Mesenchymal stem cell (in vitro differentiated cells and primary cell): ENCODE measurements at places on chromosomes 5 and 9.
A peak's percentile ranks its signal among the peaks of the same experiment; 100 is the strongest.

- no peaks in the 10 kb centered on the region for H3K36me3 ChIP-seq
- no peak overlapping the region for H3K27ac ChIP-seq
- no peak for DNase-seq
- H3K4me3 ChIP-seq = no peak overlapping the region
- H3K27me3 ChIP-seq = no peaks in the 10 kb centered on the region
These were observed 439.5 kb downstream of the ACTL7B start for GRCh38 chr9:108416324-108416723.

DNA sequence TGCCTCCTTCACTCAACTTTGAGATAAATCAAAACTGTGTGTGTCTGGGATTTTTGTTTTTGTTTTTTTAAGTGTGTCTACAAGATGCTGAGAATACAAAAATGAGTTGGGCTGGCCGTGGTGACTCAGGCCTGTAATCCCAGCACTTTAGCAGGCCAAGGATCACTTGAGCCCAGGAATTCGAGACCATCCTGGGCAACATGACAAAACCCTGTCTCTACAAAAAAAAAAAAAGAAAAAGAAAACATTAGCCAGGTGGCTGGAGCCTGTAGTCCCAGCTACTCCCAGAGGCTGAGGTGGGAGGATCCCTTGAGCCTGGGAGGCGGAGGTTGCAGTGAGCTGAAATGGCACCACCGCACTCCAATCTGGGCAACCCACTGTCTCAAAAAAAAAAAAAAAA is 21.0 kb downstream of the HNRNPK start:
- no peaks in the 10 kb centered on the region for H3K27me3 ChIP-seq
- H3K36me3 ChIP-seq = peaks cover 7% of the 10 kb centered on the region
- H3K27ac ChIP-seq = peak overlapping the region; percentile 71
- peaks cover 6% of the 10 kb centered on the region for H3K4me1 ChIP-seq
- no peak overlapping the region for H3K4me3 ChIP-seq
- DNase-seq = peak; percentile 76

- H3K4me1 ChIP-seq = no peaks in the 10 kb centered on the region
- H3K4me3 ChIP-seq = no peak overlapping the region
- no peak for DNase-seq
- no peaks in the 10 kb centered on the region for H3K27me3 ChIP-seq
- H3K36me3 ChIP-seq = no peaks in the 10 kb centered on the region
These were observed 19.7 kb upstream of the GAS1 start for GRCh38 chr9:86966852-86967511.

DNA sequence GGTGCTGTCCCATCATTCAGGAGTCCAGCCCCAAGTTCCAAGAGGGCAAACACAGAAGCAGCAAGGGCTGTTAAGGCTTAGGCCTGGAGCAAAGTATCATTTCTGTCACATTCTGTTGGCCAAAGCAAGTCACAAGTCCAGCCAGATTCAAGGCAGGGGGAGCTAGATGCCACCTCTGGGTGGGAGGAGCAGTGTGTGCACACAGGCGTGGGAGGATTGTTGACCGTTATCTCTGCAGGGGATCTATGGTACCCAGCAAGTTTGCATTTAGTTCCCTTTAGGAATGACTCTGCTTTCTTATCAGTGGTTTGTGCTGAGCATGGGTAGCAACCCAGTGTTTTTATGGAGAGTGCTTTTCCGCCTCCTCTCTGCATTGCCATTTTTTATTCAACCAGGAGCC is 278.9 kb downstream of the NR3C1 start:
- DNase-seq = no peak
- no peaks in the 10 kb centered on the region for H3K27me3 ChIP-seq
- peaks cover 2% of the 10 kb centered on the region for H3K36me3 ChIP-seq
- H3K27ac ChIP-seq = no peak overlapping the region
- H3K4me1 ChIP-seq = no peaks in the 10 kb centered on the region

DNA sequence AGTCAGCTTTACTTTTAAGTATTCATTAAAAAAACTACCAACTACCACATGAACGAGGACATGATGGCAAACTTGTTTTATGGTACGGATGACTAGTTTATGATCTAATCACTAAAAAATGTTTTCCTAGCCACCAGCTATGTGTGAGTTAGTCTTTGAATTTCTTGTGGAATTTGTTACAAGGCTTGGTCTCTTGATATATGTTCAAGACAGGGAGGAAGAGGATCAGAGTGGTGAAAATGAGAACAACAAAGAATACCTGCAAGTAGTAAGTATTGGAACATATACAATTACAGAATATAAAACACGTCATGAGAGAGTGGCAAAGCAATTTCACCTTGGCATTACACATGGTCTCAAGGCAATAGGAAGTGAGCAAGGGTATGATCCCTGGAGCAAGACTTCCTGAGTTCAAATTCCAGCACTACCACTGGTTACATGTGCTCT is 548.6 kb upstream of the TLE4 start:
- no peaks in the 10 kb centered on the region for H3K36me3 ChIP-seq
- peak overlapping the region; percentile 99 for H3K27ac ChIP-seq
- DNase-seq = peak; percentile 87
- peaks cover 3% of the 10 kb centered on the region for H3K4me1 ChIP-seq
- H3K4me3 ChIP-seq = no peak overlapping the region
